ENCODE measurements at places on chromosomes 3 and 15.
A peak's percentile ranks its signal among the peaks of the same experiment; 100 is the strongest.

DNA sequence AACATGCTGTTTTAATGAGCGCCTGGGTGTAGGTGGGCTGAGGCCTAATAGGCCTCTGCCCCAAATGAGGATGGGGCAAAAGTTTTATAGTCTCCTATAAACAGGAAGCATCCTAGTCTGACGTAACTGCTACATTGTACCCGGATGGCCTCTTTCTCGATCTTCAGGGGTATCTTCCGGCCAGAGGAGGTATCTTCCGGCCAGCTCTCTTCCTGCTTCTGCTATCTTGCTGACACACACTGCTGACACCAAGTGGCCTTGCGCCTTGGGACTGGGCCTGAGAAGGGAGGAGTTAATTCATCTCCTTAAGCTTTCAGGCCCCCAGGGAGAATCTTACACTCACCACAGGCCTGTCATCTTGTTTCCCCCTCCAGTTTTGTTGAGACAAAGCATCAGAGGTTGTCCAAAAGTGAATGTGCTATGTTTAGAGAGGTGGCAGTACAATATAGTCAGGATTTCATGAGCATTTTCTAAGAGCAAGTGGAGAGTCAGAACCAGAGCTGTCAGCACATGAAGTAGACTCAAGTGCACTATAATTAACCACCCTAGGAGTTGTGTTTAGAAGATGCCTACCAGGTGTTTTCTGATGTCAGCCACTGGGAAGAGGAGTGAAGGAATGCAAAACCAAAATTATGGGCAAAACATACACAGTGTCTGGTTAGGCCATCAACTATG, 15.6 kb upstream of the IGSF10 start:
- no peak for DNase-seq

GRCh38 chr3:112709911-112710310, 69.0 kb upstream of the CCDC80 start:
- no peak for DNase-seq

GRCh38 chr15:53331328-53332190, 427.9 kb downstream of the WDR72 start:
- peak; percentile 41 for DNase-seq

GRCh38 chr3:42205800-42206514, 60.0 kb downstream of the CCK start:
- DNase-seq: no peak

GRCh38 chr3:138834596-138835396, at the start of gene PIK3CB:
Gene PIK3CB (minus strand): TSS chr3:138834928. CDS start chr3:138759343, 75,585 bp downstream.
- DNase-seq: peak; percentile 60

DNA sequence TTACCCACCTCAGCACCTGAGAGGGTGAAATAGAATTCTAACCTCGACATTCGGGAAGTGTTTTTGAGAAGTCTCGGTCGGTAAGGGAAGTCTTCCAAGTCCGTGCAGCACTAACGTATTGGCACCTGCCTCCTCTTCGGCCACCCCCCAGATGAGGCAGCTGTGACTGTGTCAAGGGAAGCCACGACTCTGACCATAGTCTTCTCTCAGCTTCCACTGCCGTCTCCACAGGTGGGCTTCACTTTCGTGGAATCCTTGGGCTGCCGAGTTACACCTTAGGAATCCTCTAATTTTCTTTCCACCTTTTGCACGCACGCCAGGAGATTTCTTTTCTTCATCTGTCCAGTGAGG, 775 bp downstream of the CCNDBP1 start:
- DNase-seq: no peak

- DNase-seq: no peak
Measured at GRCh38 chr3:46895204-46895660, 17.7 kb downstream of the PTH1R start.

- DNase-seq: peak; percentile 0
Measured at GRCh38 chr3:185976977-185977678, 39.3 kb upstream of the TRA2B start.

GRCh38 chr3:144444546-144444945, 472.9 kb downstream of the DIPK2A start:
- no peak for DNase-seq
